ENCODE measurements at places on chromosomes 3 and 15. TPM values are rescaled to one million over a fixed set of nuclear protein-coding genes. Genes with fewer than 3 reads are reported as not detected.

The ANAPC13 gene
- 73.8 TPM for total RNA-seq

The GATA2 gene
- total RNA-seq, result 5.6 TPM

The KAT2B gene
- total RNA-seq, result 7.1 TPM

The AGBL1 gene
- not detected for total RNA-seq

The SLC22A13 gene
- 0.22 TPM for total RNA-seq

The GRM7 gene
- total RNA-seq, result 0.22 TPM

The EBLN2 gene
- total RNA-seq, result 7.7 TPM

The ANKRD34C gene
- not detected for total RNA-seq

The INAFM2 gene
- 10.1 TPM for total RNA-seq

The COLQ gene
- 0.75 TPM for total RNA-seq

The FANCD2OS gene
- total RNA-seq, result not detected

The MRPS22 gene
- total RNA-seq, result 126 TPM

The SLC26A6 gene
- total RNA-seq, result 24.5 TPM

All from uterine smooth muscle cell (primary cell).